ENCODE measurements at places on chromosomes 16 and 17.

DNA sequence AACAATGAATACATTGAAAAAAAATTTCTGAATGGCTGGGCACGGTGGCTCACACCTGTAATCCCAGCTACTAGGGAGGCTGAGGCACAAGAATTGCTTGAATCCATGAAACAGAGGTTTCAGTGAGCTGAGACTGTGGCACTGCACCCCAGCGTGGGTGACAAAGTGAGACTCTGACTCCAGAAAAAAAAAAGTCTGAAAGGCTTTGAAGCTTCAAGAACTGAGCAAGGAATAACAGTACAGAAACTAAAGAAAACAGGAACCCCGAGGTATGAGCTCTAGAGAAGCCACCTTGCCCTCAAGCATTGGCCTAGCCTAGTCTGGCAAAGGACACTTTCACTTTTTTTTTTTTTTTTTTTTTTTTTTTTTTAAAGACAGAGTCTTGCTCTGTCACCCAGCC lies 45.0 kb downstream of the TEX2 start:
- DNase-seq: peak; percentile 39

DNA sequence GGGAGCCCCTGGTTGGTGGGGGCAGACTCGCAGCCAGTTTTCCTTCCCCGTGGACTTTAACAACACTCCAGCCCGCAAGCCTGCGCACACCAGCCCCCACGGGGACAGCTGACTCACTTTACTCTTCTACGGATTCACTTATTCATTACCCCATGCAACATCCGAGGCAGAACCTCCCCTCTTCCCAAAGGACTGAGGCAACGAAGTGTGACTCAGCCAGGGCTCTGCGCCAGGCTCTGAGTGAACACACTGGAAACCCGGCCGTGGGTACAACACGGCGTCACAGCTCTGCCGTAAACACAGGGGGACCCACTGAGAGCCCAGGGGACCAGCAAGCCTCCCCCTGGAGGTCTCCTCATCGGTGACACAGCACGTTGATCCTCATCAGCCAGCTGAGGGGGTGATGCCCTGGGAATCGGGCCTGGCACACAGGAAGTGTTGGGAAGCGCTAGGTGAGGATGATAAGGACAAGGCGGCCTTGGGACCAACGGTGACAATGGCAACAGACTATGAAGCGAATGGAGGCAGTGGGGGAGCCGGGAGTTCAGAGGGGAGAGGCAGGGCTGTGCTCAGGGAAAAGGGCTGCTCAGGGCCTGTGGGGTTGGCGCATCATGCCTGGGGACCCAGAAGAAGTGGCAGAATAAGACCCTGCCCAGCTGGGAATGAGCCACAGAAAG lies 14.6 kb downstream of the COTL1 start:
- no peak for DNase-seq

DNA sequence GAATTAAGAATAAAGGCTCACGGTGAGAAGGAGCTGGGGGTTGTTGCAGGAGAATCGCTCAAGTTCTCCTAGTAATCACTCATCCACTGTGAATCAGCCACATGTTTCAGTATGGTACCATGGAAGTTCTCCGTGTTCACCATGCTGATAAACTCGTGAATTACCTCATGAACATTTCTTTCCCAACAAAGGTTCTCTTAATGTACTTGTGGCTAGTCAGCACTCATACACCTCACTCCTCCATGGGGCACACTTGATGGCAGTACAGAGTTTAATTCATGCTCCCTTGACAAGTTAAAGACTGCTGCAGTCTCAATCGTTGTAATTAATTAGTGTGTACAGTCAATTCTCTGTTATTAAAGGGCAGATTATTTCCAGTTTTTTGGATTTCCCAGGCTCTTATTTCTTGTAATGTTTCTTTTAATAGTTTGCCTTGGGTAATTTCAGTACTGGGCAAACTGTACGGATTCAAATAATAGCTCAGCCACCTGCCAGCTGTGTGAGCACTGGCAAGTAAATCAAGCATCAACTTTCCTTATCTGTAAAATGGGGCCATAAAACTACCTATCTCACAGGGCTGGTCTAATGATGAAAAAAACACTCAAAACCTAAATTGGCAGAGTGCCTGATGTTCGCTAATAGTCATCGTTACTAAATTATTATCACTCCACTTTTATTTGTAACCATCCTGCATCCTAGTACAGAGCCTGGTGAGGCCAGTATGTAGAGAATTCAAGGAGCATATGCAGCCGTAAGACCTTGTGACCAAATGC lies 6.1 kb downstream of the GOT2 start:
- no peak for DNase-seq

- no peak for DNase-seq
These were observed 41.5 kb downstream of the NF1 start for GRCh38 chr17:31136319-31136718.

DNA sequence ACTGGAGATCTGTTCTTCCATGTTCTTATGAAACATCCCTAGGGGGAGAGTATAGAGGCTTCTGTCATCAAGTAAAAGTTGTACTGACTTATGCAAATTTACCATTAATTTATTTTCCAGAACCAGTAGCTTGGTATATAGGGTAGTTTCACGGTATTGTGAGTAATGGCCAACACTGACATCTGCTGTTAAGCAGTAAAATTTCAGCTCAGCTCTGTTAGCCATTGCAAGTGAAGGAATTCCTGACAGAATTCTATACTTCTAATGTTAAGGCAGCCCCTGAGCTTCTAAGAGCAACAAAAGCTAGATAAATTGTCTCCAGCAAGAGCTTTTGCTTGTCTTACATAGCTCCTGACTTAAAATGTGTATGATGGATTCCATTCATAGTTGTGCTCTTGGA lies 613.5 kb upstream of the C16orf82 start:
- no peak for DNase-seq

GRCh38 chr17:73139296-73139695 lies 25.5 kb upstream of the SSTR2 start:
- DNase-seq: no peak

GRCh38 chr16:17801068-17801467 lies 330.3 kb upstream of the XYLT1 start:
- DNase-seq: no peak

GRCh38 chr17:40307740-40308239 lies 1.2 kb upstream of the RARA start:
- no peak for DNase-seq

DNA sequence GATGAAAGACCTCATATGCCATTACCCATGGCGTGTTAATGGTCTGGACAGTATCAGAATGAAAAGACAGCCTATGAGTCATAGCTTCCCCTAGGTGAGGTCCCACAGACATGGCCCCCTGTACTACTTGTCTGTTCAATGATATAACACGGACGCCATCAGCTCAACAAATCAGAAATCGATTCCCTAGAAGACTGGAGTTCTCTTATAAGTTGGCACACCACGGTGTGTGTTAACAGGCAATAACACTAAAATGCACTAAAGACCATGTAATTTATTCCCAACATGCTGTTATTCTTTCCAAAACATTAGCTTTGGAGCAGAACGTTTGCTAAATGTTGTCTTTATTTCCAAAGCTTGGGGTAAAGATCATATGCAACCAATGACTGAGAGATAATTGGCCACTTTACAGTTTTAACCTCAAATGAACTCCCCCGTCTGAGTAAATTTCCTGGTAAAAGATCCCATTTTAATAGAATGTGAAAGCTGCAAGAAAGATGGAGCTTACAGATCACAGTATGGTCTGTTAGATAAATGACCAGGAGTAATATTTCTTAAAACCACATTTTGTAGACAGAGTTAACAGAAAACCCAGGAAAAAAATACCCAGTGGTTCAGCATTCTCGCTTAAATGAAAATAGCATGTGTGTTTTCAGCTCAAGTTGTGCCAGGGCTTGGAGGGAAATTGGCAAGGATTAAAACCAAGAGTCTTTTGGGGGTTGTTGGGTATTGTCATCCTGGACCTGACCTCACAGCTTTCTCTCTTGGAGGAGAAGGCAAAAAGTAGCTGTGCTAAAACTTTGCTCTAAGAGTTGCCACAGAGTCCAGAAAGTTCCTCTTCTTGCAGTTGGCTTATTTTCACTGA lies 65.9 kb downstream of the PCTP start:
- DNase-seq: no peak

GRCh38 chr16:4136229-4136813 lies 20.1 kb upstream of the ADCY9 start:
- DNase-seq: no peak

DNA sequence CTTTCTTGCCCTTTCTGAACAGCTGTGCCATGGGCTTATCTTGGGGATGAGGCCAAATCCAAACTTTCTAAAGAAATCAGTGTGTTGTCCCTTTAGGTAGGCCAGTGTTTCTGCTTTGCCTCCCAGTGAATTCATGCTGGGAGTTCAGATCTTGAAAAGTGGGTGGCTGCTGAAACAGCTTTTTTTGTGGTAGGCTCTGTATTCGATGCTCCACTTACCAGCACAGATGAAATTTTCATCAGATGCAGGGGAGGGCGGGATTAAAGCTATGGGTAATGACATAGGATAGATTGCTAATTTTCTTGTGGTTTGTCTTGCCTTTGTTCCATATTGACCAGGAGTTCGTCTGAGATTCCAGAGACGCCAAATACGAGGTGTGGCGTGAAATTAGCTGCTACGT lies 2.8 kb downstream of the SOCS7 start:
- DNase-seq: no peak

DNA sequence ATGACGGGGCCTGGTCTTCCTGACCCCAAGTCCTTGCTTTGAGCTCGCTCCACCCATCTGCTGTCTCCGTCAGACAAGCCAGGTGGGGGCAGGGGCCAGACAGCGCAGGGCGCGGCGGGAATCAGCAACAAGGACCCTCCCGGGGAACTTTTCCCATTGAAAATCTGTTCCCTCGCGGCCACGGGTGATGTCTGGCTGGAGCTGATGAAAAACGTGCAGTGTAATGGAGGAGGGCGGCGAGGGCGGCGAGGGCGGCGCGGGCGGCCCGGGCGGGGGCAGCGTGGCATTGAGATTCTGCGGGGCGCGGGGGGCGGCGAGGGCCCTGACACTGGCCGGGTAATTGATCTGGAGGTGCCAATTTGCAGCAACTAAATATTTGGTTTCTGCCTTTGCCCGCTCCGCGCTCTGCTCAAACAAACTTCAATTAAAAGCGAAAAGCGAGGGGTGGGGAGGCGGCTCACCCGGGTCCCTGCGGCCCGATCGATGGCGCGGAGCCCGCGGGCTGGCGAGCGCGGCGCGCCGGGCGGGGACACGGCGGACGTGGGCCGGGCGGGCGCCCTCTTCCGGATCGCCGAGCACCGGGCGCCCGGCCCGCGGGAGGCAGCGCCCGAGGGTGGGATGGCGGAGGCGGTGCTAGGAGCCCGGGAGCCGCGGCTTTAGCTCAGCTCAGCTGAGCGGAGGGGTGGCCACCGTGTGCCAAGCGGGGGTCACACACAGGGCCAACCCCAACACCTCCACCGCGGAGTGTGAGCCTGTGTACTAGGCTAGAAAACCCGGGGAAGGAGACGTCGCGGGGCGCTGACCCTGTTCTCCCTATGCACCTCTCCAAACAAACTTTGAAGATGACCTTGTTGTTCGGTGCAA lies 32.4 kb downstream of the DCAKD start:
- no peak for DNase-seq

- no peak for DNase-seq
These were observed 1.7 kb downstream of the JPH3 start for GRCh38 chr16:87603684-87604633.

- no peak for DNase-seq
These were observed 371.2 kb downstream of the MAF start for GRCh38 chr16:79229361-79229760.

GRCh38 chr17:2592971-2593820 lies at the start of gene PAFAH1B1:
Gene PAFAH1B1 (plus strand): TSS chr17:2593654. CDS start chr17:2638289, 44,635 bp downstream.
- DNase-seq: peak; percentile 90

DNA sequence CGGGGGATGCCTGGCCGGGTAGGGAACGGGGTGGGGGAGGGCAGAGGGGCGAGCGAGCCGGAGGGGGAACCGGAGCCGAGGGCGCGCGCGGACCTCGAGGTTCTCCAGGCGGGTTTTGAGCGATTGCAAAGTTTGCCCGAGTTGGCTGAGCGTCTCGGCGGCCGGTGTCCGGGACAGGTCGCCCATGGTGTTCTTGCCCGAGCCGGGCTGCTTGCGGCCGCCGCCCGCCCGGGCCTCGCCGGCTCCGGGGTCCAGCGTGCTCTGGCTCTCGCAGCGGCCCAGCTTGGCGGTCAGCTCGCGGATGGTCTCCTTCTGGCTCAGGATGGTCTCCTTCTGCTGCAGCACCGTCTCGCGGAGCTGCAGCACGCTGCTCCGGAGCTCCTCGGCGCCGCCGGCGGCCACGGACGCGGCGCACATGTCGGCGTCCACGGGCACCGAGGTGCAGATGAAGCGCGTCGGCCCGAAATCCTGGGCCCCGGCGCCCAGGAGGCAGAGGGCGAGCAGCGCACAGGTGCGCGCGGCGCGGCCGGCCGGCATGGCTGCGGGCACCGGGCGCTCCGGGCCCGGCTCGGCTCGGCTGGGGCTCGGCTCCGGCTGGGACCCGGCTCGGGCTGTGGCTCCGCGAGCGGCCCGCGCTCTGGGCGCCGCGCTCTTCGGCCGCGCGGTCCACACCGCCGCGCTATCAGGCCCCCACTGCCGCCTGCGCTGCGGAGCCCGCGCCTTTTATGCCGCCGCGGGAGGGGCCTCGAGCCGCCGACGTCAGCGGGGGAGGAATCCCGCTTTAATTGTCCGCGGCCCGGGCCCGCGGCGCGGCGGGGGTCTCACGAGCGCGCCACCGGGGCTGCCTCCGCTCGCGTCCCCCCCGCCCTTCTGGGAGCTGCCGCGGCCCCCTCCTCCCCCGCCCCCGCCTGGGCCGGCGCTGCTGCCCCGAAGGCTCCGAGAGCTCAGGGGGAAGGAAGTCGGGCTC lies at the start of gene NPTX1:
Gene NPTX1, minus strand, starts transcription at position 698 of the 967 bp plus-strand sequence. Its CDS starts 161 bp downstream, at position 537.
- no peak for DNase-seq

GRCh38 chr17:36812762-36813161 lies 124.5 kb upstream of the LHX1 start:
- DNase-seq: no peak

DNA sequence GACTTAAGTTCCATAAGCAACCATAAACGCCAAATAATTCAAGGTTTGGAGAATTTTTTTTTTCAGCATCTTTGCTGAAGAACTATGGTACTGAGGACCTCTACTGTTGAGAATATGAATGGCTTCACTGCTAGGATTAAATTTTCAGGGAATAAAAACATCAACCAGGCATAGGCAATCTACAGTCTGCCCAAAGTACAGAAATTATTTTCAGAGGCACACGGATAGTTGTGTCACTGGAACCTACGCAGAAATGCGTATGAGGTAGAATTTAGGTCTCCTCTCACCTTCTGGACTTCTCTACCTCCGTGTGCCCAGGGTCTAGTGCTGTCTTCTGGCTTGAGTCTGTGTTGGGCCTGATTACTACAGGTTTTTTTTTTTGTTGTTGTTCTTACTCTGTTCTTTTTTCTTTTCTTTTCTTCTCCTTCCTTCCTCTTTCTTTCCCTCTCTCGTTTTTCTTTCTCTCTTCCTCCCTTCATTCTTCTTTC lies 39.7 kb downstream of the NACA2 start:
- DNase-seq: no peak

- DNase-seq: no peak
These were observed 19.4 kb downstream of the KLHL36 start for GRCh38 chr16:84667600-84668309.

All from GM19239 (cell line).